Substantia nigra (tissue), 51 donors: ENCODE measurements at places on chromosomes 2 and 18.

GRCh38 chr2:24972315-24972961 is 683 bp upstream of the DNAJC27 start:
- no peak for DNase-seq

- no peak for DNase-seq
These were observed 25.5 kb downstream of the LNPK start for GRCh38 chr2:175976391-175977157.

DNA sequence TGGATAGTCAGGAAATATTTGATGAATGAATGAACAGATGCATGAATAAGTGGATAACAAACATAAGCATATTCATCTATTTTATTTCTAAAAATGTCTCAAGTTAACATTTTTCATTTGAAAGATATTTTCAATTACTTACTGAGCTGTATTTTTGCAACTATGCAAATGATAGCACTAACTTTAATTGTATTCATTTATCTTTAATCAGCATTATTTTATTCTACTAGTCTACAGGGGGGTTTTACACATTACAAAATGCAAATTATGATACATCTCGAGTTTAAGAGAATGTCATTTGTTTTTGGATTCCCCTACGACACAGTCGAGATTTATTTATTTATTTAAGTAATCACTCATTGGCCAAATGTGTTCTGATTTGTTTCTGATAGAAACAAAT is 530.6 kb downstream of the ERBB4 start:
- no peak for DNase-seq

DNA sequence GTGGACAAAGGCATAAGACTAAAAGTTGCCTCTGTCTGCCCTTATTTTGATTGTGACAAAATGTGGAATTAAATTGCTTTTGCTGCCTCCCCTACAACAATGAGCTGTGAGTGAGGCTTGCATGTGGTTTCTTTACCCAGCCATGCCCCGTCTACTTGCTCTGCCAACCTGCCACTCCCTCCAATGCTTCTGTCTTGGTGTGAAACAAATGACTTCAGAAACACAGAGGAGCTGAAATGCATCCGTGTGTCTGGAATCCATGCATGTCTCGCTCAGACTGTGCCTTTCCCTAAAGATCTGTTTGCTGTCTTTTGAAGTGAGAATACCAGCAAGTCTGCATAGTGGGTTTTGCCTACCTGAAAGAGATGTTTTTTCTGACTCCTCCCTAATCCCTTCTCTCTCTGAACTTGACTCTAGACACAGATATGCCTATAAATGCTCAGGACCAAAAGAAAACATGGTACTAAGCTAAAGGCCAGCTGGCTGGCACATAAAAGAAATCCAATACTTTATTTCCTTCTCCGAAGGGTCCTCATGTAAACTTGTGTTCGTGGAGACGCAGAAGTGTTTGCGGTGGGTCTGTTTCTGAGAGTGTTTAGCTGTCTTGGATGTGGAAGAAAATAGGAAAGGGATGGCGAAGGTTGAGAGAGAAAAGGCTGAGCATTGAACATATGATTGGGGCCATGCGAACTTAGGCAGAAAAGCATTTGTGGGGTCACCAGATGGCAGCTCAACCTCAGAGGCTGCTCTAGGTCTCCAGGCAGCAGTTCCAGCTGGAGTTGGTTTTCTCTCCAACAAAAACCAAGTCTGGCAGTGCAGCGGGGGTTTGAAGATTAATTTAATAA is 120.5 kb downstream of the CCBE1 start:
- DNase-seq = no peak

GRCh38 chr2:182784058-182784706 is 68.1 kb downstream of the DNAJC10 start:
- DNase-seq = no peak

GRCh38 chr18:46199515-46200147 is 95.4 kb downstream of the HAUS1 start:
- no peak for DNase-seq

DNA sequence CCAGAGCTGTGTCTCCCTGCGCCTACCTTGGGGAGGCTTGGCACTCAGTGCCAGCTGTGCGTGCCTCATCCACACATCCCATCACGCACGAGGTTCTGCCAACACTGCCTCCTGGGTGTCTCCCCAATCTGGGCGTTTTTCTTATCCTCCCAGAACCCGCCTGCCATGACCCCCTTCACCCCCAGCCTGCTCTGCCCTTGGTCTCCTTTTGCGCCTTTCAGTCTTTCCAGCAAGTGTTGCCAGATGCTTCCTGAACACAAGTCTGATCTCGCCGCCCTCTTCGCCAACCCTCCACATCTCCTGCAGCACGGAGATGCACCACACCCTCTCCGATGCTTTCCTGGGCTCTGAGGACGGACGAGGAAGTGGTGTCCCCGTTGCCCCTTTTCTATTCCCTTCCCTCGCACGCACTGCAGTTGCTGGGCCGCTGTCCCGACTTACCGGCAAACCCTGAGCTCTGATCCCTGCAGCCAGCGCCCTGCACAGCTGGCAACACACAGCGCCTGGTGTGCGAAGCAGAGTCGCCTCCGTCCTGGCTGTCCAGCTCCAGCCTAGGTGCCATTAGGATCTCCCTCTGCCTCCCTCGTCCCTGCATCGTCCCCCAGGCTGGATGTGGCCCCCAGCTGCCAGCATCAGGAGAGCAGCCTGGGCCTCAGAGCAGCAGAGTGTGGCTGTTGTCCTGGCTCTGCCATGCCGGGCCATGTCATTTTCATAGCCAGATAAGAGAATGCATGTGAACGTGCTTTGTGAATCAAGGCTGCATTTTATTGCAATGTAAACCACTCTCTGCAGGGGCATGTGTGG is 22.6 kb upstream of the ALLC start:
- DNase-seq = no peak

DNA sequence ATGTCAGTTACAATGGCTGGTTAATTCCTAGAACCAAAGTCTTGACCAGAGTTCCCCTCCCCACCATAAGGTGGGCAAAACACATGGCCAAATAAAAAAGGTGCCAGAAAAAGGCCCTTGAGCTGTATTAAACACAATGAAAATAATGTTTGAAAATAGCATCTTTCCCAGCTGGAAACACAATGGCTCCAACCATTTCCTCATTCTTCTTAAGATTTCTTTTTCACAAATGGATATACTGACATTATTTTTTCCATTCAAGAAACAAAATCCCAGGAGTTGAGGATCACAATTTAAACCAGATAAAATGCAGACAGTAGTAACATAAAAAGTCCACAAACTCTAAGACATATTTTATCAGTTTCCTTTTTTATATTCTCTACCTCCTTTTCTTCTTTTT is 143.8 kb downstream of the EXOC6B start:
- DNase-seq = no peak

GRCh38 chr2:183227176-183227575 is 102.9 kb downstream of the NUP35 start:
- DNase-seq = no peak

- DNase-seq = no peak
These were observed 82.8 kb downstream of the SLC25A12 start for GRCh38 chr2:171811245-171811628.

DNA sequence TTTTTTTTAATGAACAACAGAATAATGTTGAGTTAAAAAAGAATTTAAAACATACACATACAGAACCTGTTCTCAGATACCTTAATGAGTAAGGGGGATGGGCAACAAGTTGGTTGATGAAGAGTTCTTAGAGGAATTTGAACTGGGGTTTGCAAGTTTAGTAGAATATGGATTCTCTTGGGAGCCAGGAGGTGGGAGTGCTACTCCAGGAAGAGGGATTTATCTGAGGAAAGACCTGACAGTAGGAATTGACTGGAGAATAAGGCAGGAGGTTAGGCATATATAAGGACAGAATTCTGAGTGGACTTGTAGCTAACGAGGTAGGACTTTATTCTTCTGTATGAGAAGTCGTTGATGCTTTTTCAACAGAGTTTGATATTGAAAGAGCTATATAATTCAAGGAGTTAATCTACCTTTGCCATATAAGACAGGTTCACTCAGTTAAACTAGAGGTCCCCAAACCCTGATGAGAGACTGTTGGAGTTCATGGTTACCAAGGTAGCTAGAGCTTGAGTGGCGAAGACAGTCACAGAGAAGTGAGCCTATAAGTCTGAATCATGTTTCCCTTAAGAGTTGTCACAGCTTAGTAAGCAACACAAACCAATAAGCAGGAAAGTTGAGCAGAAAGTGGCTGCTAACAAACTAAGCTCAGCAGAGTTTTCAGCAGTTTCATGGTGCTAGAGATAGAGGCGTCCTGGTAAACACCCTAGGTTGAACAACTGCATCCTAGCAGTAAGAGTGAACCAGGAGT is 88.2 kb downstream of the NCOA1 start:
- no peak for DNase-seq

DNA sequence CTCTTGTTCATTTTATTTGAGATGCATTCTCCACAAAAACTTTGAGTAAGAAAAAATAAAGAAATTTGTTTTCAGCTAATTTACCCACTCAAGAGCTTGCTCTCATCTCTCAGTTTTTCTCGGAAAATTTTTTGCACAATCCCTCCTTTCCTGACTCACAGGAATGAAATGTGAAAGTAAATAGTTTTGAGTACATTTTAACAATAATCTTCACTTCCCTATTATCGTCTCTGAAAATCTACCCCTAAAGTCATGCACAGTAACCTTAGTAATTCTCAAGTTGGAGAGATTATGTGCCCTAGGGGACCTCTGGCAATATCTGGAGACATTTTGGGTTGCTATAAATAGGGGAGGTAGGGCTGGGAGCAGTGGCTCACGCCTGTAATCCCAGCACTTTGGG is 2.6 kb downstream of the CYB5A start:
- no peak for DNase-seq

GRCh38 chr2:126753501-126754212 is 97.7 kb downstream of the GYPC start:
- DNase-seq = no peak

- no peak for DNase-seq
These were observed 135.0 kb downstream of the HDAC4 start for GRCh38 chr2:239265681-239266433.
